Uterine smooth muscle cell (primary cell): ENCODE measurements at places on chromosomes 13 and 19. TPM values are rescaled to one million over a fixed set of nuclear protein-coding genes. Genes with fewer than 3 reads are reported as not detected.

Gene ATP7B
- total RNA-seq, result 2.3 and 4.1 TPM in 2 replicates

Gene PALM3
- total RNA-seq, result 0.55 and 0.87 TPM in 2 replicates

Gene CBLC
- total RNA-seq, result not detected in 2 replicates

Gene FBXO17
- total RNA-seq, result 33.9 and 45.4 TPM in 2 replicates

Gene ATP4B
- total RNA-seq, result not detected in 2 replicates
